ENCODE measurements at places on chromosomes 6 and 20.

DNA sequence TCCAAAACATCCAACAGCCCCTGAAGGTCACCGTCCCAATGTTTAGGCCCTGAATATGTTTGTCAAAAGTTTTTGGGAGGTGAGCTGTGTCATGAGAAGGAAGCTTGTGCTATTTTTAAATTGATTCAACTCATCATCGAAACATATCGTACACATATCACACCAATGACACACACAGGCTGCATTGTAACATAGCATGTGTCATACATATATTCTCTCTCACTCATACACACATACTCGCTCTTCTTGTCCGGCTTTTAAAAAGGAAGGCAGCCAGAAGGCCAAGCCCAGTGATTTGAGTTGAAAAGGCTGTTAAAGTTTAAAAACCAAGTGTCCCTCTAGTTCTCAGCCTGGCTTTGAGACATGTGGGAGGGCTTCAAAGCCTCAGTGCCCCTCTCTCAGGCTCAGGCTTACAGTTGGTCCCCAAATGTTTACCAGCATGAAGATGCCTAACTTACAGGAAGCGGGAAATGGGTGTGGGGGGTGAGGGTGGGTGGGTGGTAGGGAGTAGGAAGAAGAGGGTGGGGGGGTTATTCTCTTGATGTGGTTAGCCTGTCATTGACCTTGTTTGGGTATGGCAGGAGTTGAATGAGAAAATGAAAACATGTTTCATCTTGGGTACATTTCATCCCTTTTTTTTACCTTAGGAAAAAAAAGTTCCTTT is 3.3 kb upstream of the PRDM1 start:
- DNase-seq = no peak

GRCh38 chr20:11378252-11378651 is 539.4 kb upstream of the BTBD3 start:
- DNase-seq = no peak

- no peak for DNase-seq
These were observed 248.2 kb downstream of the LAMA2 start for GRCh38 chr6:129130959-129131681.

DNA sequence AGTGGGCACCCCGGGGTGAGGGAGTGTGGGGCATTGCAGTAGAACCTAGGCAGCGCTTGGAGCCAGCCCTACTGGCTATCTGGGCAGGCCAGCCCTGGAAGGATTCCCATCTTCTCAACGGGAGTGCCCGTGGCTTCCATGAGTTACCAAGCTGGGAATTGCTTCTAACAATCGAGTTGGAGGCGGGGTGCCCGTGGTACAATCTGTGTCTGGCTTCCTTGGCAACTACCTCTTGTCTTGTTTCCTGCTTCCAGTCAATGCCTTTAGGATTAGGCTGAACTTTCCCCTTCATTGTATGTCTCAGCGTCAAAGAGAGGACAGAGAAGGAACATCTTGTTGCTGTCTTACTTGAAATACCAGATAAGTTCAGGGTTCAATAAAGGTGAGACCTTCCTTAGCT is 33.3 kb downstream of the PPP1R14C start:
- no peak for DNase-seq

- no peak for DNase-seq
These were observed 234.7 kb downstream of the TRDN start for GRCh38 chr6:123402052-123402451.

GRCh38 chr6:35047265-35048011 is 93.7 kb downstream of the TCP11 start:
- no peak for DNase-seq

GRCh38 chr6:160260803-160261450 is 2.3 kb upstream of the SLC22A2 start:
- no peak for DNase-seq

Measured in activated CD4-positive, alpha-beta T cell treated with anti-CD3 and anti-CD28 coated beads, Interleukin-2, amount 50 U/mL, for 24 hours (primary cell).